Progenitor cell of endocrine pancreas (in vitro differentiated cells): ENCODE measurements at places on chromosomes 4 and X.

GRCh38 chr4:163384434-163384833 lies 40.7 kb downstream of the NPY5R start:
- no peak for DNase-seq

- DNase-seq, result no peak
These were observed 248.6 kb upstream of the EPHA5 start for GRCh38 chr4:65918872-65919271.

- no peak for DNase-seq
These were observed 7.8 kb upstream of the XK start for GRCh38 chrX:37677765-37678164.

DNA sequence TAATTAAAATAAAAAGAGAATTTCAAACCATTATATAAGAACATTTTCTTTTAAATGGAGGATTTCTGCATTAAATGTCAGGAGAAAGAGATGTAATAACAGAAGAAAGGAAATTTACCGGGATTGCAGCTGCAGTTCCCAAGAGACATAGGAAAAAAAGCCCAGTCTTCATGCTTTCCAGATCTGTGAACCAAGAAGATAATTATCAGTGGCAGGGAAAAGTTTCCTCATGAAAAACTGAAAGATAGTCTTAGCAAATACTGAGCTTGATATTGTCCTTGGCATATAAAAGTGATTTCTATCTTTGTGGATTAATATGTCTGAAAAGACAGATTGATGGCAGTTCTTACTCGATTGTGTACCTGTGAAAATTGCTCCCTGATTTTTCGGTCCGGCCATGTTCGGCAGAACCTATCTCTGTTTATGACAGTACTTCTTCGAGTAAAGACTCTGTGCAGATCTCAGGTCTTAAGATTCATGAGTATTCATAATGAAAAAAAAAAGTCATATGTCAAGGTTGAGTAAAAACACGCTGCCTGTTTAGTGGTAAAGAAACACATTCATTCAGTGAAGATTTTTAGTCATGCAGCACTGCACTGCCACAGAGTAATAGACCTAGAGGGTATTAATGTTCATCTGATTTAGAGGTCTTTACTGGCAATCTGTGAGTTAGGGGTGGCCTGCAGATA lies 29.6 kb downstream of the SPARCL1 start:
- DNase-seq, result no peak

DNA sequence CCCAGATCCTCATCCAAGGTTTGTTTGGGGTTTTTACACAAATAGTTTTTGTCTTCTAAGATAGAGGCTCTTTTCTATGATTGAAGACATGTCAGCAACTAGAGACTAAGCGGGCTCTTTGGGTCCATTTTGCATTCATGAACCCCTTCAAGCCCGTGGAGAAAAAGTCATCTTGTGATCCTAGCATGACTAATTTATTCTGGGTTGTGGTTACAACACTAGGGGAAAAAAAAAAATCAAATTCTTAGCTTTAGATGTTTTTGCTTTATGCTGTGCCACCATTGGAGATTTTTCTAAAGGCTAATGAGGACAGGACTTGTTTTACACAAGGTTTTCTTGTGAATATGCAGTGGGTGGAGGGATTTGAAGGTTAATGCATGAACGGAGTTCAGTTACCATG lies 440.0 kb downstream of the PCDH7 start:
- no peak for DNase-seq

DNA sequence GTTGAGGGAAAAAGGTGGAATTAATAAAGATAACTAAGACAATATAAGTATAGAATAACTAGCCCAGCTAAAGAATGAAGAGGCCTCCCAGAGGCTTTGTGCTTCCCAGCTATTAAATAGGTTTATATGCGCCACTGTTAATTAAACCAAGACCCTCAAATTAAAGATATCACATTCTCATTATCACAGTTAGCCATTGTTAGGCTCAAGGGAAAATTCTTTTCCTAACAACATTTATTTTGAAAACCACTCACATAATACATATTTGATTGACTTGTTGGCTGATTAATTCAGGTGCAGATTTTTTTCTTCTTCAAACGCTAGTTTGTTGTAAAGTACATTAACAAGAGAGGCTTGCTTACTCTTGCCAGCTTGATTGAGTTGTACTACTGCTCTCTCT lies 216.8 kb upstream of the TRAM1L1 start:
- DNase-seq, result no peak

- DNase-seq, result no peak
These were observed 71.1 kb upstream of the EFNB1 start for GRCh38 chrX:68757731-68758130.

GRCh38 chr4:38669208-38669607 lies 5.2 kb downstream of the KLF3 start:
- DNase-seq, result no peak

GRCh38 chrX:112849016-112849415 lies 8.4 kb upstream of the AMOT start:
- DNase-seq, result no peak

DNA sequence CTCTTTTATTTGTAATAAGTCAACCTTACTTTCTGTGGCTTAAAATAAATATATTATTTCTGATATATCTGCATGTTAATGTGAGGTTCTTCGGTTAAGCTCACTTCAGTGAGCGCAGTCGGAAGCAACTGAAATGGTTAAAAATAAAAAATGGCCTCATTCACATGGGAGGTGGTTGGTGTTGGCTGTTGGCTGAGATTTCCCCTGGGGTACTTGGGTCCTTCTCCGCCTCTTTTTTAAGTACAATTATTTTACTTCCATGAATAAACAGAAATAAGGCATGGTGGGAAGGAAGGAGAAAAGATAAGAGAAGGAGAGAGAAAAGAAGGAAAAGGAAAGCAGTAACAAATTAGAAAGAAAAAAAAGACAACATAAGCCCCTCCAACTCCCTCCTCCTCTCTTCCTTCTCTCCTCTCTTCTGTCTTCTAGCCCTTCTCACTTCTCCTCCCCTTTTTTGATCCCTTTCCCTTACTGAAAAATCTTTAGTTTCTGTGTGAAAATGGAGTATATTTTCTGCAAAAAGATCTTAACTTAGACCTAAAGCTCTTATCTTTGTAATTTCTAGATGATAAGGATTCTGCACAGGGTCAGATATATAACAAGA lies 19.7 kb upstream of the CXCL3 start:
- no peak for DNase-seq

DNA sequence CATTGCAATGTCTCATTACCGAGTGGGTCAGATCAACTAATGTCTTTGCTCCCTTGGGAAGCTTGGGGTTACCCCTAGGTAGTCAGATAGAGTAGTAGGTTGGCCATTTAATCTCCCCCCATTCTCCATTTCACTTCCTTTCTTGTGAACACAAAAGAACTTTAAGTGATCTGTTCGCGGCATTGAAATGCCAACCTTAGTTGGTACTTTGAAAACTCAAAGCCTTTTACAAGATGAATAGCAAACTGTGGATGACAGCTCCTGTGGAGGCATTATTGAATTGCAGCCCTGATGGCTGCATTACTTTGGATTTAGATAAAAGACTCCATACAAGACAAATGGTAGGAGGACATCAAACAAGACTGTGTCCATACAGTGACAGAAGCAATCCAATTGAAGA lies 469.1 kb downstream of the GBA3 start:
- no peak for DNase-seq

- no peak for DNase-seq
These were observed 3.5 kb upstream of the SAP30 start for GRCh38 chr4:173367285-173367684.

DNA sequence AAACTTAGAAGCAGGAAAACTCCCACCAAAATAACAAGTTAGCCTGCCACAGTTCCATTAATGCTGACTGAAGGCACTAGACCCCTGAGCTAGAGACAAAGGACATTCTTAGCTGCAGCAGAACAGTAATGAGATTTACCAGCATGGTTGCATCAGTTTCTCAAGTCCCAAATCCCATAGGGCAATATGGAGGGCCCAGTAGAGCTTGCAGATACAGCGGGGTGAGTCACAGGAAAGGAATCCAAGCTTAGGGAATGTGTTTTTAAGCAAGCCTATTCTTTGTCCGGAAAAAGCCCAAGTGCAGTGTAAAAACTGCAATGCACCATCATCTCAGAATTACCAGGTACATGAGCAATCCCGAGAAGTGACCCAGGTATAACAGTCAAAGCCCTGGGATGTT lies 51.3 kb upstream of the EXOC1L start:
- no peak for DNase-seq

GRCh38 chrX:144601010-144601409 lies 646.3 kb upstream of the SPANXN1 start:
- DNase-seq, result no peak

- DNase-seq, result no peak
These were observed 6.9 kb downstream of the CTBP1 start for GRCh38 chr4:1241936-1242505.

DNA sequence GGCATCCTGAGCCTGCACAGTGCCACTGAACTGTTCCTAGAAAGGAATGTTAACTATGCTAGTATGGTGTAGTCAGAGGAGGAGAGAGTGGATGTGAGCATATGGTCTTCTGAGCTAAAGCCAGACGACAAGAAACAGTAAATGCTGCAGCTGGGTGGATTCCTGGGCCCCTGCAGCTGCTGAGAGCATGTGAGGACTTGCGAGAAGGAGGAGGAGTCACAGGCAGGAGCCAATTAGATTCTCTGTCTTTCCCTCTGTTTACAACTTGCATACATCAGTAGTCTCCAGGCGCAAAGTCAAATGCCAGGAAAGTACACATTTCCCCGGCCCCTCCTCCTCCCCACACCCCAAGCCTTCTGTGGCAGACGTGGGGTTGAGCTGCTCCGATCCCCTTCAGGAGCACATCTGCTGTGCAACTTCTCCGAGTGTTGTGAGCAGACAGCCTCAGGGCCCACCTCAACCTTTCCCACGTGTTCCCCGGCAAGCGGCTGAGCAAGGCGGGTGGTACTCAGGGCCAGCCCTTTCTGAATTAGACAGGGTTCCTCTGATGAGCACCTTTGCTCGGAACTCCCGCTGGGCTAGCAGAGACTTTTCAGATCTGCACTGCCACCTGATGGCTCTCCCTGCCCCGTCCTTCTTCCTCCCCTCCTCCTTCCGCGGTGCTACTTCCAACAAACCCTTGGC lies 108.7 kb upstream of the ATP6AP2 start:
- no peak for DNase-seq

- DNase-seq, result no peak
These were observed 87.0 kb downstream of the ZNF827 start for GRCh38 chr4:145851511-145852201.

GRCh38 chrX:117376460-117376859 lies 740.1 kb downstream of the KLHL13 start:
- DNase-seq, result no peak

- no peak for DNase-seq
These were observed at the start of gene BMX for GRCh38 chrX:15500497-15500966. BMX (plus strand) TSS chrX:15500807; CDS start chrX:15508354, 7,547 bp downstream.

- DNase-seq, result no peak
These were observed 821 bp downstream of the CXCL8 start for GRCh38 chr4:73741031-73741749.

DNA sequence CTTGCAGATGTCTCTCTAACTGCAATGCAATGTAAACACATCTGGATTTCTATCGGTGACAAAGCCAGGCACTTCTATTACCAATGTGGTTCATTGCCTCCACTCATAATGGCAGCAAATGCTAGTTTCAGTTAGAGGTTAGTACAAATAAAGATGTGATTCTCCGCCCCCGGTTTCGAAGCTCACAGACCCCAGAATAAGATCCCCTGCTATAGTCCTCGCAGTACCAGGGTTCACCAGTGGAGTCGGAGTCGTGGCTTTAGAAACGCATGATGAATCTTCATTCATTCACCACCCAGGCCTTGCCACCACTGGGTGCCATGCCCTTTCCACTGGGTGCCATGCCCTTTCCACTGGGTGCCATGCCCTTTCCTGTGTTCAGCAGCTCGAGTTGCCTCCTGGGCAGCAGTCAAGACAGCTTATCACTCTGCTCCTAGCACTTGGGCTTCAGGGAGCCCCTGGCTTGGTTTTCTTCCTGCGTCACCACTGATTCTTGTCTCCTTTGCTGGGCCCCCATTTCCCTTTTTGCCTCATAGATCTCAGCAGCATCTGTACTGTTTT lies 3.5 kb upstream of the NAA10 start:
- DNase-seq, result no peak

GRCh38 chr4:31175242-31175910 lies 455.2 kb downstream of the PCDH7 start:
- no peak for DNase-seq

- no peak for DNase-seq
These were observed 16.2 kb upstream of the ART3 start for GRCh38 chr4:76058302-76058701.

DNA sequence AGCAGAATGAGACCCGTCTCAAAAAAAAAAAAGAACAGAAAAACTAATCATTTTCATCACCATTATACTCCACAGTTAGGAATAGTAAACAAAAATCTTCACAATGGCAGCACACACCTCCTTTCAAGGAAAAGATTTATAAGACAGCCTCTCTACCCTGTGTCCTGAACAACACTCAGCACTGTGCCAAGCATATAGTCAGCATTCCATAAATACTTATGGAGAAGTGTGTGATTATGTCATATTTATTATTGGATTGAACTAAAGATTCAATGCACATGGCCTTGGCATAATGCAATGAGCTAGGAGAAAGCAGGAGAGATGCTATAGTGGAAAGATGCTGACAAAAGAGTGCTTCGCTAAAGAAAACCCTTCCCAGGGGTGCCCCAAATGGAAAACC lies 52.6 kb downstream of the FAM114A1 start:
- no peak for DNase-seq

DNA sequence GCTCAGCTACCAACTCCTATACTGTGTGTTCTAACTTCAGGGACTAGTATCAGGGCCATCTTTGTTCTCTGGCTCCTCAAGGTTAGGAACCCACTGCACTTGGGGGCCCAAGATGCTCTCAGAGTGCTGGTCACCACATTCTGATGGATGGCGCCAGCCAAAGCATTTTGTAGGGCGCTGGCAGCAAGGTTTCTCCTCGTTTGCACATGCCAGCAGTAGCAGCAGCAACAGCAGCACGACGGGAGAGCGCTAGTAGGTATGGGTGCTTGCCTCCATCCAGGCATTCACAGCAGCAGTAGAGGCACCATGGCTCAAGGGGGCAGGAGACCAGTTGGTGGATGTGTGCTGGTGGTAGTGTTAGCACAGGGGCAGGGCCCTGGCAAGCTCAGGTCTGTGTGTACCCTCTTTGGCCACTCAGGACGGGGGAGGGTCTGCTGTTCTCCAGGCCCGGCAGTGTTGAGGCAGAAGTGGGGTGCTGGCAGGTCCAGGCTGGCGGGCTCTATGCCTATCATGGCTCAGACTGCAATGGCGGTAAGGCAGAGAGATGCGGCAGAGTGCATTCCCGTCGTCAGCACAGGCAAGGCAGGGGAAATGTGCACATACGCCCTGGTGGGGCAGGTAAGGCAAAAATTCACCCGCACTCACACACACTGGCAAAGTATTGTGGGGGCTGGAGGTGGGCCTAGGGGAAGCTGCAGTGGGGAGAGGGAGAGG lies 56.6 kb downstream of the SERPINA7 start:
- no peak for DNase-seq

DNA sequence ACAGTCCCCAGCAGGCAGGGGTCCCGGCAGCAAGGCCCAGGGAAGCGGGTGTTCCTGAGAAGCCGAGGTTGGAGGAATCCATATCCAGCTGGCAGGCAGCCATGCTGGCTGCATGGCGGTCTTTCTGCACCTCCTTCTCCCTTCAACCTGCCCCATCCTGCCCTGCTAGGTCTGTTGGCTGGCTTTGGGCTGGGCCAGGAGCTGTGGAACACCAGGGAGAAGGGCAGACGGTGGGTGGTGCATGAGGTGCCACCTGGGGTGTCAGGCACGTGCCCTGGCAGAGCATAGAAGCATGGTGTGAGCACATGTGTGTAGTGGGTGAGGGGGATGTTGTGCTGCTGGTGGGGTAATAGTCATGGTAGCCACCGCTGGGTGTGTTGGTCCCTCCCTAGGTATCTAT lies 150.1 kb downstream of the PJA1 start:
- DNase-seq, result no peak

GRCh38 chr4:40462326-40462725 lies 127.2 kb downstream of the CHRNA9 start:
- no peak for DNase-seq
